Breast epithelium (tissue), 4 donors: ENCODE measurements at places on chromosomes 7 and 10. TPM values are rescaled to one million over a fixed set of nuclear protein-coding genes. Genes with fewer than 3 reads are reported as not detected.
A peak's percentile ranks its signal among the peaks of the same experiment; 100 is the strongest.

Gene CHST3
- 20.2 TPM for total RNA-seq

Gene CDHR3
- 8.8 TPM for total RNA-seq

Gene ZPBP
- total RNA-seq = not detected

Gene TMEM139
- total RNA-seq = 27.4 TPM

Gene FAM25G
- total RNA-seq = not detected

Gene TMEM236
- total RNA-seq = 2.9 TPM

Gene SYPL1
- total RNA-seq = 96.2 TPM

Gene EZH2
- 2.1 TPM for total RNA-seq

GRCh38 chr7:2225336-2225735 lies 7.4 kb downstream of the MAD1L1 start:
- no peak for DNase-seq

DNA sequence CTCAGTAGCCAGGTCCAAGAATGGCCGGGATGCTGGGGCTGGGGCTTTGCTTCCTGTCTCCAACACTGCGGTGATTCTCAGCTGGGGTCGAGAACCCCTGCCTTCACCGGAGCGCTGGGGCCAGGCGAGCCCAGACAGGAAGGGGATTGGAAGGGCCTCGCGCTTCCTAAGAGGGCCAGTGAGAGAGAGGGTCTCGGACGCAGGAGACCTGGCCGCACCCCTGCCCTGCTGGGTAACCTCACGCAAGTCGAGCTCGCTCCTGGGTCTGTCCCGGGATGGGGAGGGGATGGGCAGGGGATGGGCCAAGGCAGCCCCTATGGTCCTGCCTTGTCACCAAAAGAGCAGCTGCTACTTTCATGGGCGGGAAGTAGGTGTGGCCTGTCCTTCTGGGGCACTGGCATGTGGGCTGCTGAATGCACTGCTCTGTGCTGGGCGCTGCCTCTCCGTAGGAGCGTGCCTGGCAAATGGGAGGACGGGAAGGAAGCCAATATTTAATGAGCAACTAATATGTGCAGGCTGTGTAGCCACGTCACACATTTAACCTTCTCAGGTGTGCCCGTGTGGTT lies 20.0 kb downstream of the KCNK18 start:
- DNase-seq = no peak

- no peak for DNase-seq
These were observed 25.2 kb upstream of the CFAP46 start for GRCh38 chr10:132967540-132967939.

- no peak for DNase-seq
These were observed 80.5 kb downstream of the C10orf105 start for GRCh38 chr10:71638822-71639719.

GRCh38 chr7:151774951-151775350 lies 102.0 kb downstream of the PRKAG2 start:
- no peak for DNase-seq

DNA sequence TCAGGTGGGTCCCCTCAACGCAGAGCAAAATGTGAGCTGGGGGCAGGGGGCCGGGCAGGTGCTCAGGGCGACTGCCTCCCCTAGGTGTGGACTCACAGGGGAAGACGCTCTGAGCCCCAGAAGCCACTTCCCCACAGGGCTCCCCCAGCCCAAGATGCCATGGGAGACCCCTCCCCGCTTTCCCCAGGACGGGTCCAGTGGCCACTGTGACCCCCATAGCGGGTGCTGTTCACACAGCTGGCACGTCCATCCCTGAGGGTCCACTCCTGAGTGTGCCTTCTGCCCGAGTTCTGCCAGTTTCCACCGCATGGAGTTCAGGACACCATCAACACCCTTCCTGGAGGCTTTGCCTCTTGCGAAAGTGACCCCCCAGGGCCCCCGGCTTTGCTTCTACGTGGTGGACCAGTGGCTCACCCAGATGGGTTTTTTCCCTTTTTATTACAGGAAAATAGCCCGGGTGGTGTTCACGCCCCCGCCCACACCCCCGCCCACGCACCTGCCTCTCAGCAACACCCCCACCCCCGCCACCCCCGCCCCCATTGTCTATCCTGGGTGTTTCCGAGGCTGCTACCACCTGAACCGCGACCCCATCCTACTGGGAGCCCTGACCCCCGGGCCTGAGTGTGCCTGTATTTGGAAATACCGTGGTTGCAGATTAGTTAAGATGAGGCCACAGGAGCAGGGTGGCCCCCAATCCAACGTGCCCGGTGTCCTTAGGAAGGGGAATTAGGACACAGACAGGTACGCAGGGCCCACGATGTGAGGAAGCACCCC lies 32.0 kb downstream of the ADAP1 start:
- DNase-seq = peak; percentile 35

DNA sequence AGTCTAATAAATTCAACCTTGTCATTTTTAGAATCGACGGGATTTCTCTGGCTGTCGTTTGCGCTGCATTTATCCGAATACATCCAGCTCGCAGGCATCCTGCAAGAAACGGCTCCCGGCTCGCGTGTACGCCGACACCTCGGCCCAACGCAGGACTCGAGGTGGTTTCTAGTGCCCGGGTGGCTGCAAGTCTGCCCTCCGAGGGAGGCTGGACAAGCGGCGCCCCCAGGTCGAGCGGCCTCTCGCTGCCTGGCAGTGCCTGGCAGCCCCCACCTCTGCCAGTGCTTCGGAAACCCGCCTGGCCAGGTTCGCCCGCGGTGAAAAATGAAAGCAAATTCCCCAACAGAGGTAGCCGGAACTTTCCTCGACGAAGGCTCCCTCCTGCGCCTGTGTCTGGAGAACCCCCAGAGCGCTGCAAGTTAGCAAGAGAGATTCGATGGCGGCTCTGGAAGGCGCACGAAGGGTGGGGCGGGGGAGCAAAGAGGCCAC lies 5.7 kb upstream of the ZNF503 start:
- no peak for DNase-seq

- no peak for DNase-seq
These were observed 87.9 kb upstream of the RNF148 start for GRCh38 chr7:122790591-122790990.

DNA sequence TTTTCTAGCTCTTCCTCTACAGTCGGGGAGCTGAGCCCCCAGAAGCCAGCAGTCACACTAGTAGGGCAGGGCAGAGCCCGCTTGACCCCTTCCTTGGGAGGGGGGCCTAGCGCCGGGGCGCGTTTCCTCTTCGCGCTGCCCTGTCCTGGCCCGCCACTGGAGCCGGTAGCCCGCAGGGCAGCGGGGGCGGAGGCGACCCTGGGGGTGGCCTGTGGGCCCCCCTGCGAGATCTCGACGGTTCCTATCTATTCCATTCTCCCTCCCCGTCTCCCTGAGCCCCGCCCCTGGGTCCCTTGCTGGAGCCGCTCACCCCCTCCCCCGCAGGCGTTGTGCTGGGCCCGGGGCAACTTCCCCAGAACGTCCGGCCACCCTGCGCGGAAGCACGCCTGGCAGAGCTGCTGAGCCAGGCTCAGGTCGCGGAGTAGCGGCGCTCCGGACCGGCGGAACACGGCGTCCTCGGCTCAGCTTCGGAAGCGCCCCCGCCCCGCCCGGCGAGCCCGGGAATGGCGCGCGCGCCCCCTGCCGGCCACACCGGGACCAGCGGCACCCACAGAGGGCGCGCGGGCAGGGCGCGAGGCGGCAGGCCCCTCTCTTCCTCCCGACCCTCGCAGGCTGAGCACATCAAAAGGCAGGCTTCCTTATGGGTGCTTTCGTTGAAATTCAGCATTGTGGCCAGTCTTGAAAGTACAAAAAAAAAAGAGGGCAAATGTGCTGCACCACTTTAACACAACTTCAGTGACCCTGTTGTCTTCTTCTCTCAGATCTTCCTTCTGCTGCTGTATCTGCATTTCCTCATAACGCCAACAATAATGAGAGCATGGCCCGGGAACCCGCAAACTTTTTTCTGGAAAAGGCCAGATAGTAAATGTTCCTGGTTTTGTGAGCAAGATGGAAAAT lies 327.6 kb downstream of the TNS3 start:
- DNase-seq = peak; percentile 74

DNA sequence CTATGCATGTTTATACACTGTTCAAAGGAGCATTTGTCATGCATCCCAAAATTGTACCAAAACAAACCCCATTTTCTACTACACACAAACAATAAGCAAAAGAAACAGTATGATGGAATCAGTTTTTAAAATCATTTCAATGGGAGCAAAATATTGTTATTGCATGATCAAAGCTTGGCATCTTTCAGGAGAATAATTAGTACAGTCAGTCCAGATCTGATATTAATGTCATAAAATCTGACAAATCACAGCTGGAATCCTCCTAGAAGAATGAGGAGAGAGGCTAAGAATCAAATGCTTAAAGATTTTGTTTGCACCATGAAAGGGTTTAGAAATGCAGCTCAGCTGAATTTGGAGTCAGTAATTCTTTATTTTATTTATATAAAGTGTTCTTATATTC lies 229.7 kb upstream of the SEMA3E start:
- DNase-seq = no peak

- DNase-seq = no peak
These were observed 175.8 kb upstream of the ANK3 start for GRCh38 chr10:60565492-60565891.

- DNase-seq = no peak
These were observed 111.1 kb downstream of the TNS3 start for GRCh38 chr7:47470567-47471357.

DNA sequence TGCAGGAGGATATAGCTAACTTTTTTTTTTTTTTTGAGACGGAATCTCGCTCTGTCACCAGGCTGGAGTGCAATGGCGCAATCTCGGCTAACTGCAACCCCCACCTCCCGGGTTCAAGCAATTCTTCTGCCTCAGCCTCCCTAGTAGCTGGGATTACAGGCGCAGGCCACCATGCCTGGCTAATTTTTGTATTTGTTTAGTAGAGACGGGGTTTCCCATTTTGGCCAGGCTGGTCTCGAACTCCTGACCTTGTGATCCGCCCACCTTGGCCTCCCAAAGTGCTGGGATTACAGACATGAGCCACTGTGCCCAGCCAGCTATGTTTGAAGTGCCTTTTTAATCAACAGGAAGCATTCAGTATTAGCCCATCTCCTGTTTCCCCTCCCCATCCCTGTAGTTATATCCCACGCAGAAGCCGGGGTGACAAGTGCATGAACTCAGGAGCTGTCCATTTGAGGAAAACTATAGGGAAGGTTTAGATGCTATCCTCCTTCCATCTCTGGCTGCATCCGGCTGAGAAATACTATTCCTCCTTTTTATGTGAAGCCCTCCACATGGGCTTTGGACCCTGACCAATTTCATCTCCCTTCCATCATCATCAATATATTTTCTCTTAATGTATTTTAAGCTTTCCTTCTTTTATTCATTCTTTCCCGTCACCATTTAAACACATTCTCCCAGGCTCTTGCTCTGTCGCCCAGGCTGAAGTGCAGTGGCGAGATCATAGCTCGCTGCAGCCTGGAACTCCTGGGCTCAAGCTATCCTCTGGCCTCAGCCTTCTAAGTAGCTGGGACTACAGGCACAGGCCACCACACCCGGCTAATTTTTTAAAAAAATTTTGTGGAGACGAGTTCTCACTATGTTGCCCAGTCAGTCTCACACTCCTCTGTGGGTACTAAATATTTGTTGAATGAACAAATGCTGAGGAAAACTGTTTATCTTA lies 1.3 kb upstream of the POT1 start:
- no peak for DNase-seq
